ENCODE measurements at places on chromosomes 2 and 18.

GRCh38 chr18:24400587-24400986, 3.0 kb upstream of the OSBPL1A start:
- no peak for DNase-seq

- peak; percentile 65 for DNase-seq
Measured at GRCh38 chr2:65370387-65371073, 61.9 kb downstream of the SPRED2 start.

DNA sequence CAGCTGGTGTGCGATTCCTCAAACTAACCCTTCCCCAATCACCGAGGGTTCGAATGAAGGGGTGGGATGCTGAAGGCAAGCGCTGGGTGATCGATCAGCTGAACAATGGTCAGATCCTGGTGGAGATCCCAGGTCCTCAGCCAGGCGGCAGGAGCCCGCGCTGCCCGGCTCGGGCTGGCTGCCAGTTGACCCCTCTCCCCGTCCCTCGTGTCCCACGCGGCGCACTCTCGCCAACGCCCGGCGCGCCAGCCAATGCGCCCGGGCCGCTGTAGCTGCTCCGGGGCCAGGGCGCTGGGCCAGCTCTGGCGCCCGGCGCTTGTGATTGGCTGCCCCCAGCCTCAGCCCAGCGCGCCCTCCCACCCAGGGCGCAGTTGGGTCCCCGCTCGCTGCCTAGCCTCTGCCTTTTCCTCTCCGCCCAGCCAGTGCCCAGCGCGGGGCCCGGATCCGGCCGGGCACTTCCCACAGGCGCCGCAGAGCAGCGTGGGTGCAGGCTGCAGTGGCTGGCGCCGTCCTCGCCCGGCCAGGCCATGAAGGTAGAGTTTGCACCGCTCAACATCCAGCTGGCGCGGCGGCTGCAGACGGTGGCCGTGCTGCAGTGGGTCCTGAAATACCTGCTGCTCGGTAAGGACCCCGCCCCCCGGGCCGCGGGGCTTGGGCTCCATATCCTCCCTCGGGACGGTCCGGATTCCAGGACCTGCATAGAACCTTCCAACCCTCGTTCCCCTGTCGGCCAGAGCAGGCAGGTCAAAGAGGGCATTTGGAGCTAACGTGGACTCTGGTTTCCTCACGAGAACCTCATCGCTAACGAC, at the start of gene MOGAT1:
TSS of gene MOGAT1 (plus strand) at position 400 of the 809 bp plus-strand sequence. CDS start at position 528, 128 bp downstream.
- DNase-seq: peak; percentile 35

- DNase-seq: no peak
Measured at GRCh38 chr2:236679884-236680860, 110.5 kb downstream of the ACKR3 start.

- DNase-seq: no peak
Measured at GRCh38 chr2:222946700-222947287, 86.0 kb downstream of the ACSL3 start.

GRCh38 chr2:109134741-109135358, 5.8 kb downstream of the SH3RF3 start:
- DNase-seq: no peak

GRCh38 chr2:126889496-126890135, 9.1 kb upstream of the TEX51 start:
- DNase-seq: no peak

DNA sequence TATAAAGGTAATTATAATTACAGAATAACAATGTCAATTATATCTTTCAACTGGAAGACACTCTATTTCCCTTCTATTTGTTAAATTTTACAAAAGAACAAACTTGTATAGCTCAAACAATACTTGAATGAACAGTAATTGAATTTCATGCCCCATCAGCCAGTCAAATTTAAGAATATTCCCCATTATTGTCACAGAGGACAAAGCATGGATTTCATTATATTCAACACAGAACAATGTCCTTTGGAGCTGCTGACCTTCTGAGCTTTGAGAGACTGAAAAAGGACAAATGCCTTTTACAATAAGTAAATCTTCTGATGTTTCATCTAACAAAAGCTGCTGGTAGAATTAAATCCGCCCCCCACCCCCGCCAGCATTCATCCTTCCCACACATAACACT, 187.5 kb upstream of the MC4R start:
- DNase-seq: no peak

- DNase-seq: no peak
Measured at GRCh38 chr2:236833501-236834073, 252.1 kb upstream of the COPS8 start.

- DNase-seq: no peak
Measured at GRCh38 chr2:143148011-143148410, 18.8 kb downstream of the ARHGAP15 start.

GRCh38 chr2:199646439-199646838, 188.7 kb upstream of the SATB2 start:
- no peak for DNase-seq

- DNase-seq: peak; percentile 8
Measured at GRCh38 chr2:163800951-163801381, 65.2 kb upstream of the FIGN start.

- no peak for DNase-seq
Measured at GRCh38 chr2:33133454-33133952, 186.8 kb downstream of the LTBP1 start.

DNA sequence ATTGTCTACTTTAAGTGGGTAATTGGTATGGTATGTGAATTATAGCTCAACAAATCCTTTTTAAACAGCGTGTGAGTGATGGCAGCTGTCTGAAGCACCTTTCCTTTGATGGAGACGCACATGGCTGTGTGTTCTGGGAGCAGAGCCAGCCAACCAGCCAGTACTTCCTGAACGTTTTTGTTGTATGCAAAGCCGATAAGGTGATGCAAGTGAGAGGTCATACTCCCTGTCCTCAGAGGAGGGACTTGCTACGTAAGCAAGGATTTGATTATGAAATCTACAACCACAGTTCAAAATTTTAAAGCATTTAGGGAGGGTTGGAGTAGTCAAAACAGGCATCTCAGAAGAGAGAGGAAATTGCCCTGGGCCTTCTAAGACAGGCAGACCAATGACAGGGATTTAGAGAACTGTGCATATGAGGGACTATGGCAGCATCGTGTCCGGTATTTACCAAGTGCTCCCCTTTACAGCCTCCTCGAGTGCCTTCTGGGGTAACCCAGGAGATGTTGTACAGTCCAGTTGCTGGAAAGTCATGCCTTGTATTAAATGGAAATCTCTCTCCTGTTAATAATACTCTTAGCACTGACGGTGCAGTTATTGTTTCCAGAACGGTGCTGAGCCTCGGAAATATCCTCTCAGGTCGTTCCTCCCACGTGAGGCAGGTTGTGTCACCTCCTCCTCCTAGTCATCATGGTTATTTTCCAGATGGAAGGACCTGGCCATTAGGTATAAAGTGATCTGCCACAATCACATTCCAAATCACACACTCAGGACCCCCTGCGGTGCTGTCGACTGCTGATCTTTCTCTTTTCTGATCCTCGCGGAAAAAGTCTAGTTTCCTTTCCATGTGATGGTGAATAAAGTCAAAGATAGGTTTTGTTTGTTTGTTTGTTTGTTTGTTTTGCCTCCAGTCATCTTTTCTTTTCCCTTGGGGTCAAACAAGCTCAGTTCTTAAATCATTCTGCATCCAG, 28.4 kb downstream of the ARHGEF4 start:
- peak; percentile 49 for DNase-seq

DNA sequence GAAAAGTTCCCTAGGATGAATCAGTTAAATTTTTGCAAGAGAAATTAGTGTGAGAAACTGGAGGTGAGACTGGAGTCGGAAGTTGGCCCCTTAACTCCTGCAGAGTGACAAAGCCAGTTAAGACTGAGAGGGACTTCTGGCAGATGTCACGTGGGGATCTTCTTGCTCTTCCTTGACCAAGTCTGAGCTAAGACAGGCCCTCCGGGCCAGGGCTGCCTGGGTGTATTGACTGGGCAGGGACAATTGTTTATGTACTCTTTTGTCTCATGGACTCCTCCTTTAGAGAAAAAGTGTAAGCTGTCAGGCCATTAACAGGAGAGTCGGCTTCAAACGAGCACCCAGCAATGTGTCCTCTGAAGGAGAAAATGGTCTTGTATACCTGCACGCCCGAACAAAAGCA, 48.6 kb upstream of the RALBP1 start:
- DNase-seq: no peak

GRCh38 chr2:27255187-27255586, 7.7 kb downstream of the SLC30A3 start:
- DNase-seq: no peak

DNA sequence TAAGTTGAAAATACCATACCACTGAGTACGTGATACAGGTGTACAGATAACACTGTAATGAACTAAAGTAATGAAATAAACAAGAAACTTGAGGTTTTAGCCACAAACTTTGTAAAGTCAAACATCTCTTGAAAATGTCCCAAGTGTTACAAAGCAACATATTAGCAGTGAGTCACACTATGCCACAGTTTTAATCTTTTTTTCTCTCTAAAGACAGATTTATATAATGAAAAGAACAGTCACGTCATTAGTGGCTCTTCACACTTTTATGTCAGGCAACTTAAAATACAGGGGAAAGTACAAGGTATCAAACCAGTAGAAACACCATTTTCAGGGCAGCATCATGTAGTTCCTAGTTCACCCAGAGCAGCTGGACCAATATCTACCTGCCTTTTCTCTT, 42.1 kb downstream of the RAPH1 start:
- no peak for DNase-seq

DNA sequence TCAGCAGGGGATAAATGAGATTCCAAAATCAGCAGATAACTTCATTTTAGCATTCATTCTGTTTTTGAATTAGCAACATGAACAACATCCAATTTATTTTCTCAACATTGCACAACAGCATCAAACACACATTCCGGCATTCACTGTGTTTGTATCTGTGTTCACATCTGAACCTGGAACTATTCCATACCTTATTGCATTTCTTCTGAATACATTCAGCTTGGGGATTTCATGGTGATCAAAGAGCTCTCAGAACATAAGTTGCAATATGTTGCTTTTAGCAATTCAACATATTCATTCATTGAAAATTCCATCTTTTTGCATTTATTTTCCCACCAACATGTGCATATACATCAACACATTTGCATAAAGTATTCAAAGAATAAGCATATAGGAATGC, 1431.7 kb upstream of the PIK3C3 start:
- no peak for DNase-seq

GRCh38 chr2:42072349-42073118, 24.7 kb downstream of the PKDCC start:
- DNase-seq: peak; percentile 78

DNA sequence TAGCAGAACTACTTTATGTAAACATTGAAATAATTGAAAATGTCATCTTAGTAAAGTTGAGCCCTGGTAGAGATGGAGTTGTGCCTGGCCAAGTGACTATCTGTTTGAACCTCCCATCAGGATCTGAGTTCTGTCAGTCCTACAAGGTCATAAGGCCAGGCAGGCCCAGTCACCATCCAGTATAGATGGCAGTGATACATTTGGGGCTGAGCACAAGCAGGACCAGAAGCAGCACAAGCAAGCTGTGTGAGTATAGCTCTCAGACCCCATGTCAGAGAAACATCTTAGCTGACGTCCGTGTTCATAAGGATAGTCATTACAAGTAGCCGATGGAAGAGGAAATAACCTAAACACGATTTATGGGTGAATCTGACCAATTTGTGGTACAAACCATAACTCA, 44.5 kb upstream of the RBMS1 start:
- DNase-seq: no peak

GRCh38 chr18:58411323-58411722, 217.6 kb downstream of the ALPK2 start:
- DNase-seq: no peak

DNA sequence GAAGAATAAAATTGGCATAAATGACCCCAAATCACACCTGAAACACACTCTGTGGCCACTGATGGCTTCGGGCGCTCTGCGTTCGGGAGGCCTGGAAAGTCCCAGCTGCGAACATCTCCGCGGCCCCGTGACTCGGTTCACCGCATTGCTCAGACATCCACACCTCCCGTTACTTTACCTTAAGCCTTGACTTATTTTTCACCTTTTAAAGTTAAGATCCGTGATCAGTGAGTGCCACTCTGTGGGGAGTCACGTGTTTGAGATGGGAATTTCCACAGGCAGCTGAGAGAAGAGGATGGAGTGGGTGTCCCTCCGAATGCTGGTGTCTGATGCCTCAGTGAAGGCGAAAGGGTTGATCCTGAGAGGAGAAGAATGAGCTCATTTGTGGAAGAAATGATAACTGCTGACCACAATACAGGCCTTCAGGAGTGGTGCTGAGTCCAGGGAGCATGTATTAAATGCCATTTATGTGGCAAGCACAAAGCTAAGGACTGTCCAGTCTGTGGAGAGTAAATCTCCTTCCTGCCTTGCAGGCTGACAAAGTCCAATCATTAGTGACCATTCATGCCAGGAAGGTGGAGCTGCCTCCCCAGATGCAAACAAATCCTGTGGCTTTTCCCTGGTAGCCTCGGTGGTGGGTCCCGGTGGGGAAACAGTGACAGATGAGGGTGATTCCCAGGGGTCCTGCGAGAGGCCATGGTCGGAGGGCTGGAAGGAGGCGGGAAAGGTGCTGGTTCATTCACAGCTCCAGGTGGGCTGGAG, 168.8 kb downstream of the RTP5 start:
- DNase-seq: no peak

DNA sequence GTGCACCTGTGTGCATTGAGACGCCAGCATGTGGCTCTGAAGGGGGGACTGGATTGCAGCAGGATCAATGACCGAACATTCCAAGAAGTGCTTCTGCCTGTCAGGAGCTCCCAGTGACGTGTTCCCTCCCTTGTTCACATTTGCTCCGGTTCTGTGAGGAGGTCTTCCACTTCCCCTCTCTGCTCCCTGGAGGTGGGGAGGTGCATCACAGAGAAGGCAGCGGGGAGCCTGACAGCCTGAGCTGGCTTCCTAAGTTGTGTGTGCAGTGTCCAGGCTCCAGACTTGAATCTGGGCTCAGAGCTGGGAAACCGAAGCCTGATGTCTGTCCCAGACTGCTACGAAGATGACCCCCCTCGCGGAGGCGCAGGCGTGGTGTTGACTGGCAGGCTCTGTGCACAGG, 171.0 kb downstream of the KLHL29 start:
- DNase-seq: no peak

DNA sequence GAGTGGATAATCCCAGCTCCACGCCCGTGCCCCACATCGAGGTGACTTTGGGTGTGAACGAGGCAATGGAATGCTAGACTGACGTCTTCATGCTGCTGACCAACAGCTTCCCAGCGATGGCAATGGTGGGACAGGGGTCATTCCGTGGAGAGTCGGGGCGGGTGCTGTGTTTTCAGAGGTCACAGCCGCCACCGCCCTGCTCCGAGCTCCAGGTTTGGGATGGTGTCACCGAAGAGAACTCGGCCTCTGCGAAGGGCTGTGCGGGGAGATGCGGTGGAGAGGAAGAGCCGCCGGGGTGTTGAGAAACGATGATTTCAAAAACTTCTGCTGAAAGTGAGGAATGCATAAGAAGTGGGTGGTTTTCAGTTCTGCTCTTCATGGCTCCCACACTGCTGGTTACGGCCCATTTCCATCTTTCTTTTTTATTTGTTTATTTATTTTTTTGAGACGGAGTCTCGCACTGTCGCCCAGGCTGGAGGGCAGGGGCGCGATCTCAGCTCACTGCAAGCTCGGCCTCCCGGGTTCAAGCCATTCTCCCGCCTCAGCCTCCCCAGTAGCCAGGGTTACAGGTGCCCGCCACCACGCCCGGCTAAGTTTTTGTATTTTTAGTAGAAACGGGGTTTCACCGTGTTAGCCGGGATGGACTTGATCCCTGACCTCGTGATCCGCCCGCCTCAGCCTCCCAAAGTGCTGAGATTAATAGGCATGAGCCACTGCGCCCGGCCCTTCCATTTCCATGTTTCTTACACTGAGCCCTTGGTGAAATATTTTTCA, 142.6 kb downstream of the RTP5 start:
- no peak for DNase-seq

All from NCI-H510A treated with DMSO at 0.1 percent for 48 hours (cell line).